ENCODE measurements at places on chromosomes 5 and 9.

DNA sequence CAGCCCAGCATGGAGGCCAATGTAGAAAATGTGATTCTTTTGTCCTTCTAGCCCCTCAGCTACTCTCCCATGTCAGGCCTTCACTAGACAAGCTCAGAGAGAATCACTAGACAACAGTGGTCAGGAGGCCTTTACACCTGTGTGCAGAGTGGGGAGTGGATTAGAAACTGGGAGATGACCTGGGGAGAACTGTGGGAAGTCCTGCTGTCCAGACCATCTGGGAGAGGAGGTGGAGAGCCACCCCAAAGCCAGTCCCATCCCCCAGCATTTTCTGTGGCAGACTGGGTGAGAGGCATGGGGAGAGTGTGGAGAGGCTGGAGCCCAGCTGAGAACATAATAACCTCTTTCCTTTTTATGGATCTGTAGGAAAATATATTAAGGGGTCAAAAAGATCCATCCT is 452.0 kb upstream of the DMAC1 start:
- no peak for DNase-seq

GRCh38 chr5:92519811-92520632 is 1061.0 kb downstream of the NR2F1-AS1 start:
- no peak for DNase-seq

DNA sequence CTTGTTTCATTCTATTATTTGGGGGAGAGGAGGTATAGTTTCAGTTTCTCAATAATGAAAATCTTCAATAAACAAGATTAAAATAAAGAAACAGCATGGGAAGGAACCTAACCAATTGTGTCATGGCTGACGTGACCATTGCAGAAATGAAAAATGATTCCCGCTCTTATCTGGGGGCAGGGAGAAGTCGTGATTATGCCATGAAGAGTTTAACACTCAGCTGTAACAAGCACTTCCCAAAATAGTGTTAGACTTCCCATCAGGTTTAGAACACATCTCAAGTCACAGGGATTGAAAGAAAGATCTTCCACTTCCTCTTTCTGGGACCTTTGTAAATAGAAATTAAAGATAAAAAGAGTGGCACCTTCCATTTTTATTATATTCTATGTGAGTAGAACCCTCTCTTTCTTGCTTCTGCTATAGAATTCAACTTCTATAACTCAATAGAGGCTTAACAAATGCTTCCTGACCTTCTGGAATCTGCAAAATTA is 122.2 kb downstream of the TRPM6 start:
- DNase-seq = no peak

DNA sequence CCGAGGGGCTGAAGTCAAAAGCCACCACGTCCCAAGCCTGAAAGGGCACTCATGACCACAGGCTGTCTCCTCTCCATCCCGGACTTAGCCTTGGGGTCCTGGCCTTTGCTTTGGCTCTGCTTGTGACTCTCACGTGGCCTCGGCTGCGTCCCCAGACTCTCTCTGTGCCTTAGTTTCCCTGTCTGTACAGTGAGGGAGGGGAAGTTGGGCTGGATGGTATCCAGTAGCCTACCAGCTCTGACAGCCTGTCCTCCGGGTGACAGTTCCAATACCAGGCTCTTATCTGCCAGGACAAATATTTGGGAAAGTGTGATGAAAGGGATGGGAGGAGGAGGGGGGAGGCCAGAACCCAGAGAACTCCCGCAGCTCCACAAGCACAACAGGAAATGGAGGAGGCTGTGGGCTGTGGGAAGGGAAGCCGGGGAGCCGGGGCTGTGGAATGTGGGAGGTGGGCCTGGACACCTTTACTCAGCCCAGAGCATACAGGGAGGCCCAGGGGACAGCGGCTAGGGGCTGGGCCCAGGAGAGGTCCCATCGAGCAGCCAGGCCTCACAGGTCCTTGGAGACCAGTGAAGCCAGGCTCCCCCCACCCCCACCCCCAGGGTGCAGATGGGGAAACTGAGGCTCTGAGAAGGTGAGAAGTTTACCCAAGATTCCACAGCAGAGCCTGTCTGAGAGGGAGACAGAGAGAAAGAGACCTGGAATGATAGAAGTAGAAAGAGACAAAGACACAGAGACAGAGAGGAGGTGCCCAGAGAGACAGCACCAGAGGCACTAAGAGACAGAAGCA is 18.3 kb downstream of the PDGFRB start:
- DNase-seq = no peak

DNA sequence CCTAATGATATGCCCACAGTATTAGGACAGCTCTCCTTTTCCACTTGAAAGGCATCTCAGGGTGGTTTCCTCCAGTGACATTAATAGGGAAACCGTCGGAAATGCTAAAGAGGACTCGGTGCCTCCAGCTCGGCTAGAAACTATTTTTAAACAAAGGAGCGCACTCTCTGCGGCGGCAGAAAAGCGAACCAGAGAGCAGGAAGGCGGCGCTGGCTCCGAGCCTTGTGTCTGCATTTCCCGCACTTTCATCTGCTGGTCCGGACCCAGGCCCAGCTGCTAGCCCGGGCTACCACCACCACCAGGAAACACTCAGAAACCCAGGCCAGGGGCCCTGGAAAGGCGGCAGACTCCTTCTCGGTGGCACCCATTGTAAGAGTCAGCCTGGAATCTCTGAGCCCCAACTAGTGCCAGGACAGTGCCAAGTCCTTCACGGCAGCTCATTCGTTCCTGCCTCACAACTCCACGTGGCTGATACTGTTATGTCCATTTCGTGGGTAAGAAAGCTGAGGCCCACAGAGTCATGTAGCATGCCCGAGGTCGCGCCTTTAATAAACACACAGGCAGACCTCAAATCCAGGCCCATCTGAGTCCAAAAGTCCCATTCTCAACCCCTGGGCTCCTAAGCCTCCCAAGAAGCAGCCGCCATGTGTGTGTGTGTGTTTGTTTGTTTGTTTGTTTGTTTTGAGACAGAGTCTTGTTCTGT is 73.9 kb downstream of the VAV2 start:
- DNase-seq = no peak

DNA sequence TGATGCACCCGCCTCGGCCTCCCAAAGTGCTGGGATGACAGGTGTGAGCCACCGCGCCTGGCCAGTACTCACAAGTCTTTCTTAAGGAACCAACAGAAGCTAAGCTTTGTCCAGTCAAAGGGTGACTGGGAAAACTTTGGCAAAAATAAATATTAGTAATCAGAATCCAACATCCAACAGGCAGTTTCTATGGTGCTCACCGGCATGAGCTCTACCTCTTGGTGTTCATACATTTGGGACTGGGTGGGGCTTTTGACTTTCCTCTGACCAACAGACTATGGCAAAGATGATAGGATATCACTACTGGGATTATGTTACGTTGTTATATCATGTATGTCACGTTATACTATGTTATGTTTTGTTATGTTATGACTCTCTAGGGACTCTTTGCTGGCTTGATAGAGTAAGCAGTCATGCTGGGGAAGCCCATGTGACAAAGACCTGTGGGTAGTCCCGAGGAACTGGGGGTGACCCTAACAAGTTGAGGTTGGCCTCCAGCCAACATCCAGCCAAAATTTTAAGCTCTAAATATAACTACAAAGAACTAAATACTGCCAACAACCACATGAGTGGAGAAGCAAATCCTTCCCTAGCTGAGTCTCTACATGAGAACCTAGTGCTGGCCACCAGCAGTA is 6.0 kb downstream of the RASGEF1C start:
- DNase-seq = no peak

DNA sequence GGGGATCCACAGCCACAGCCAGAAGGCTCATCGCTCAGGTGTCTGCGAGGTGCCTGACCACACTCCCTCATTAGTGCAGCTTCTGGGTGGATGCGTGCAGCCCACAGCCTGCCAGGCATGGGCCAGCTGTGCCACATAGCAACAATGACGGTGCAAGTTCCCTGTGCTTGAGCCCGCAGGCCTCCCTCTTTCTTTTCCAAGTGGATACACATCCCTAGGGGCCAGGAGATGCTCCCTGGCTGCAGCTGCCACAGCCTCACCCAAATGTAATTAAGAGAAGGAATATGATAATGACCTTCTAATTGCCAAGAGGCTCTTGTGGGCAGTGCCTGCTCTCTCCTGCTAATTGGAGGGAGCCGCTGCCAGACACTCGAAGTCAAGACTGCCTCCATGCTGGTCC is 116.0 kb upstream of the PPP1R26 start:
- no peak for DNase-seq

DNA sequence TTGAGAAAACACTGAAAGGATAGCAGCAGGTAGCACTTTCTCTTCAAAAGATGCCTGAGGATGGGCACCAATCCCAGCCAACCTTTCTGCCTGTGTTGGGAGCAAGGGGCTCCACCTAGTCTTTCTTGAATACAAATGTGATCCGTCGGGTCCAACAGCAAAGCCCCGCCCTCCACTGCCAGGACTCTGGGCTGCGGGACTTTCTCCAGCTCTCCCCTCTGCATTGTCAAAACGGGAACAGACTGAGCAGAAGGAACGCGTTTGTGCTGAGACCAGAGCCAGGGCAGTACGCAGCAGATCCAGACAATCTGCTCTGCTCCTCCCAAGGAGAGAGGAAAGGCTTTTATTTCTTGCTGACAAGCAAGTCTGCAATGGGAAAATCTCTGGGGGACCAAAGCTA is 139.7 kb downstream of the SEC61B start:
- DNase-seq = no peak

DNA sequence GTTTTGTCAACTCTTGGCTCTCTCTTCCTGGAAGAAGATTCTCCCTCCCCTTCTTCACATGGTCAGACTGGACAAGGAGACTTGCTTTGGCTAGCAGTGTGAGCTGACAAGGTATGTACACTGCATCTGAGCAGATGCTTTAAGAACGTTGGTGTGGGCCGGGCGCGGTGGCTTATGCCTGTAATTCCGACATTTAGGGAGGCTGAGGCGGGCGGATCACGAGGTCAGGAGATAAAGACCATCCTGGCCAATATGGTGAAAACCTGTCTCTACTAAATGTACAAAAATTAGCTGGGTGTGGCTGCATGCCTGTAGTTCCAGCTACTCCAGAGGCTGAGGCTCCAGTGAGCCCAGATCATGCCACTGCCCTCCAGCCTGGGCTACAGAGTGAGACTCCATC is 26.4 kb upstream of the SEMA5A start:
- no peak for DNase-seq
